NCI-H187 (cell line): ENCODE measurements at places on chromosomes 12 and 14.

GRCh38 chr12:57216014-57216911, at the start of gene NXPH4:
NXPH4 (plus strand) TSS chr12:57216794; CDS start chr12:57216970, 176 bp downstream.
- no peak for DNase-seq

DNA sequence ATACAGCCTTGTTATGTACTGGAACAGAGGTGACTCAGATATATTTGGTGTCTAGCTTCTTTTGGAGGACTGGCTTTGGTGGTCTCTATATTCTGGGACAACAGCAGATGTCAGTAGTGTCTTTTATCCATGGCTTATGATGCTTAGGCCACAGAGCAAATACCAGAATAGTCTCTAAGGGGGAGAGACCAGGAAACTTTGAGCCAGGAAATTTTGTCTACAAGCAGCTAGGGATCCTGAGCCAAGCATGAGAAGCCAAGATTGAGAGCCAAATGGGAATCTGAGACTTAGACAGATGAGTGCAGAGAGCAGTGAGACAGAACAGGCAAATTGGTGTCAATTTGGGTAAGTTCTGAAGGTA, 28.4 kb upstream of the PTPRR start:
- no peak for DNase-seq

DNA sequence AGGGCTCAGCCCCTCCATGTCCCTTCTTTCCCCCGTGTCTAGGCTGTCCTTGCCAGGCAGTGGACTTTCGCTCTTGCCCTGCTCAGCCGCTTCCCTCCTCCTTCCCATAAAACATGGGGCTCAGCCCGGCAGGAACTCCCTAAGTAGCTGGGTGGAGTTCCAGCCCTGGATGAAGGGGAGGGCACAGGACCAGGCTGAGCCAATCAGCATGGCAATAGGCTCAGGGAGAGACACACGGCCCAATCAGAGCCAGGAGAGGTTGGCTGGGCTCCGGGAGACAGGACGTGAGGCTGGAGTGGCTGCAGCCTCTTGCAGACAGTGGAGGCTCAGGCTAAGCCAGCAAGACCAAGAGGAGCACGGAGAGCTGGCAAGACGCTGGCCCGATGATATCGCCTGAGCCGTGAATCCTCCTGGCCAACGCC, 54.3 kb downstream of the GALNT9 start:
- DNase-seq, result peak; percentile 19

- no peak for DNase-seq
Observed at GRCh38 chr14:68208626-68209317, 389.2 kb downstream of the RAD51B start.
